ENCODE measurements at places on chromosomes 6 and 20.

DNA sequence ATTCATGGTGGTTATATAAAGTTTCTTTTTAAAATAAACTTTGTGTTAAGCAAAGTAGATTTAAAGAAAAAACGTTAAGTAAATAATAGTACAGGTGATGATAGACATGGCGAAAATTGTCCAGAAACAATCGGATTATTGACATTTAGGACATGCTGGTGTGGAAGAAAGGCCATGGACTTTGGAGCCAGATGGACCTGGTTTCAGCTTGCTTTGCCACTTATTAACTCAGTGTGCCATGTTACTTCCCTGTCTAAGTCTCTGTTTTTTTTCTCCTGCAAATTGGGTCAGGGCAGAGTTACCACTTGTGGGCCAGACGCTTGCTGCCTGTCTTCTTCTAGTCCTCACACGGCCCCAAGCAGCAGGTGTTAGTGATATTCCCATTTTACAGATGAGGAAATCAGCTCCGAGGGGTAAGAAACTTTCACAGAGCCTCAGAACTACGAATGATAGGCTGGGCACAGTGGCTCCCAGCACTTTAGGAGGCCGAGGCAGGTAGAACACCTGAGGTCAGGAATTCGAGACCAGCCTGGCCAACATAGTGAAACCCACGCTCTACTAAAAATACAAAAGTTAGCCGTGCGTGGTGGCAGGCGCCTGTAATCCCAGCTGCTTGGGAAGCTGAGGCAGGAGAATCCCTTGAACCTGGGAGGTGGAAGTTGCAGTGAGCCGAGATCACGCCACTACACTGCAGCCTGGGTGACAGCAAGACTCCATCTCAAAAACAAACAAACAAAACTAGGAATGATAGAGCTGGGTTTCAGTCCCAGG lies 12.4 kb downstream of the KIF3B start:
- DNase-seq = no peak

- no peak for DNase-seq
Measured at GRCh38 chr6:127690092-127690491, 113.1 kb downstream of the C6orf58 start.

DNA sequence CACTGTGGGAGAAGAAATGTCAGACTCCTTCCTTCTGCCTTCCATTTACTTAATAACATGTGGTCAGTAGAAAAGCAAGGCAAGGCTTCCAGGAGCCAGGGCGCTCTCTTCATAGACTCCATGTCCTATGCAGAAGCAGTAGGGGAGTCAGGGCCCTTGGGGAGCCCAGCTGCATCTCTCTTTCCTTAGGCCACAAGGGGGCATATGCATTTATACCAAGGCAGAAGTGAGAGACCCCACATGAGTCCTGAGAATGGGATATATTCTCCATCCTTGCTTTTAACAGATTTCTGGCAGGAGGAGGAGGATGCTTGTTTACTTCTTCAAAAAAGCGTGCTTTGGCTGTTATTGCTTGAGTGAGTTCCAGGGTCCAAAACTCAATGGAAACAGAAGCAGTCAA lies 198.5 kb downstream of the HIVEP2 start:
- DNase-seq = no peak

DNA sequence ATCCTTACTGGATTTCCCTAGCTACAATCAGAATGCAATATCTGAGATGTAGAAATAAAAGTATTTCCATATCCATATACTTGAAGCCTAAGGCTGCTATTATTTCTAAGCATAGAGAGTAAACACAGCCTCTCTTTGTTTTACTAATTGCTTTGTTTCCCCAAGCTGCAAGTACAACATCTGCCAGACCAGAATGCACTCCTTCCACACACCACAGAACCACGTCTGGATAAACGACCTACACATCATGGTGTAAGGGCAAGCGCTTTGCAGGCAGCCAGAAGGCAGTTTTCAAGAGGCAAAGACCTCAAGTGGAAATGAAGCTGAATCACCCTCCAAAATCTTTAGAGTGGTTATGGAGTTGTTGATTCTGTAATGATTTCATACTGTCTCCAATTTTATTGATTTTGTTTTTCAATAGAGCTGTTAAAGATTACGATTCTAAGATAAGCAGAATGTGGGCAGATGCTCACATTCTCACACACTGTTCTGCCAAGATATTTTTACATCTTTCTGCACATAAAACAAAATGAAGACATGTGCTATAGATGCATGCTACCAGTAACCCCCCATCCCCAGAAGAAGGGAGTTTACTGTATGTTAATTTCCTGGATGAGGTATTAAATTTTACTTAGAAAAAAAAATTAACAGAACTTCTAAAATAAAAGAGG lies 88.8 kb downstream of the THEMIS start:
- no peak for DNase-seq

DNA sequence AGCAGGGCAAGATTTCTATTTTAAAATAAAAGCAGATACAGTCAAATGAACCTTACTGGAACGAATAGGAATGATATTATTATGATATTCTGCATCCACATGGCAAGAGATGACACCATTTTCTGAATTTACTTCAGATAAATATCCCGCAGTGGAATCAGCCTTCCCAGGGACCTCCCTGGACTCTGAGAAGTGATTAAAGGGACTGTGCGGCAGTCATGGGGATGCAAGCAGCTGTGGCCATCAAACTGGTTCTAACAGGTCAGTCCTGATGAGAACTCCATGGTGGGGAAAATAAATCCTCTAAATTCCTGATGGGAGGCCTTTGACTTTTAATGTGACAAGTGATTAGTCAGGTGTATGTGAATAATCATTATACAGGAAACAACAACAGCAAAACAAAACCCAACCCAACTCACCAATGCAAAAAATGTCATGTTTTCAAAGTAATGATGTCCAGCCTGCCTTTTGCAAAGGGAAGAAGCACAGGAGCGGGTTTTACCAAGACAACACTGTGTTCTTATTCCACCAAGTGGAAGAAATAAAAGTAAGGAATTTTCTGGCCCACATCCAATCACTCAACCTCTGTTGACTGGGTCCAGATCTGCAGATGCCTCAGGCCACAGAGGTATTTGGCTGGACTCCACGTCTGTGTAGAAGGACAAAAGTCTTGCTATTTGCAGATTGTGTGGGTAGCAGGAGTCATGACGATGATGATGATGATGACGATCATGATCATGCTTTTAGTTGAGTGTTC lies 61.9 kb upstream of the CITED2 start:
- no peak for DNase-seq

DNA sequence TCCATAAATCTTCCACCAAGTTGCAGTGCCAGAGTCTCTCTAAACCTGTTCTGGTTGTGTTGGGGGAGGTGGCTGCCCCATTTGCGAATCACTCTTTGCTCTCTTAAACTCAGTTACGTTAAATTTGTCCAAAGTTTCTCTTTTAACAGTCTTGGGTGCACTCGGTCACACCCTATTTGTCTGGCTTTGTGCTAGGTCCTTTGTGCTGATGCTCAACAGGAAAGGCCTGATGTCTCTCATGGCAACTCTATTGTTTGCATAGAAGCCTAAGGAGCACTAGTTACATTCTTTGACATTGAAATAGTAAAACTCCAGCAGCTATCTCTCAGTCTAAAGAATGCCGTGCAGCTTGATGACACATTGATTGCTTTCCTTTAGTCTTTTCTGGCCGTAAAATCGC lies 105.1 kb downstream of the TRMT11 start:
- DNase-seq = no peak

DNA sequence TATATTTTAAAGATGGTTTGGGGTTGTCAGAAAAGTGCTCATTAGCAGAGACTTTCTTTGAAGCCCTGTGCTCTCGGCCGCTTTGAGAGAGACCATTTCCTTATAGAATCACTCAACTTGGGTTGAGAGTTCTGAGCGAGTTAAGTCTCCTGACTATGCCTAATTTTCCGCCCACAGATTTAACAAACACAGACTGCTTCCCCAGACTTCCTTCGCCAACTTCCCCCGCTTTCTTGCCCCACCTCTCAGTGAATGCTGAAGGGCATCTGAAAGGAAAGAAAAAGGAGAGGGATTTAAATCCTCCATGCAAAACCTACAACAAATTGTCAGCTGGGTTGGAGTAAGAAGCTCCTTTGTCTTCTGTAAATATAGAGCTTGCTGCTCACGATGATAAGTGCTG lies 224.0 kb downstream of the EYA2 start:
- DNase-seq = no peak

GRCh38 chr20:53716395-53716794 lies 122.8 kb upstream of the ZNF217 start:
- DNase-seq = no peak

GRCh38 chr6:158503846-158504245 lies 56.0 kb upstream of the TMEM181 start:
- no peak for DNase-seq

DNA sequence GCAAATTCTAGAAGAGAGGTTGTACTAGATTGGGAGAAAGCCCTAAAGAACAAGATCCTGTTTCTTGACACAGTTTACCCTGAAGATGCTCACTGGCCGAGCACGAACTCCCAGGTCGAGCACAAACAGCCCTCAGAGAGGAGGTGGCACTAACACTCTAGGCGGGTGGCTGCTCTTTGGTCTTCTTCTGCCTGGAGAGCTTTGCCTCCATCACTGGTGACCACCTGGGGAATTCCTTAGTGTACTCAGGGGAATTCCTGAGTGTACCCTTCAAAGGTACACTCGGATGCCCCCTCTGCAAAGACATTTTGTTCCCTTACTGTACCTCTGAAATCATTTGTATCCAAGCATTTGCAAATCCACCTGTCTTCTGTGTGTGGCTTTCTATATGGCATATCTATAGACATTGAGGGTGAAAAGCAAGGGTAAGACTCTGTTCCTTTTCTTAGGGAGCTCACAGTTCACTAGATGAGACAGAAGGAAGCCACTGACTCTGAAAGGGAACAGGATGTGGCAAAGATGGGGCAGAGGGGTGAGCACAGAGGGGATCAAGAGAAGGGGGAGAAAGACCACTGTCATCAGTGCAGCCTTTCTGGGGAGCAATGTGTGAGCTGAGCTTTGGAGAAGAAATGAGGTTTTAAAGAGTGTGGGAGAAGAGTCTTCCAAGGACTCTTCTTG lies 169.8 kb upstream of the PROKR2 start:
- DNase-seq = no peak

DNA sequence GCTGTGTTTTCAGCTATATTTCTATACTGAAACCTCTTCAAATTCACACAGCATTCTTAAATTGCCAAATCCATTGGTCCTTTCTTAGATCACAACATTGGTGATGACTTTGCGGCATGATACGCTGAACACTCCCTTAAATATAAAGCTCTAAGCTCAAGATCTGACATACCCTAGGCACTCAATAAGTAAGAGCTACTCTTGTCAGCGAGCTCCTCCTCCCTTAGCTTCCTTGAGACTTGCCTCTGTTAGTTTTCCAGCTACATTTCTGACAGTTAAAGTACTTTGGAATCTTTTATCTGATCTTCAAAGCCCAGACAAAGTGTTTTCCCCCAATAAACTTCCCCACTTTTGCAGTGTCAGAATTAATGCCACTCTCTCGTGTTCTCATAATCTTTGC lies 117.0 kb downstream of the HIVEP2 start:
- no peak for DNase-seq

GRCh38 chr6:51120016-51120415 lies 301.3 kb downstream of the TFAP2B start:
- DNase-seq = no peak

- peak; percentile 69 for DNase-seq
Measured at GRCh38 chr20:48928832-48929725, 7.6 kb downstream of the ARFGEF2 start.

- DNase-seq = no peak
Measured at GRCh38 chr6:144170044-144170443, 19.7 kb downstream of the STX11 start.

DNA sequence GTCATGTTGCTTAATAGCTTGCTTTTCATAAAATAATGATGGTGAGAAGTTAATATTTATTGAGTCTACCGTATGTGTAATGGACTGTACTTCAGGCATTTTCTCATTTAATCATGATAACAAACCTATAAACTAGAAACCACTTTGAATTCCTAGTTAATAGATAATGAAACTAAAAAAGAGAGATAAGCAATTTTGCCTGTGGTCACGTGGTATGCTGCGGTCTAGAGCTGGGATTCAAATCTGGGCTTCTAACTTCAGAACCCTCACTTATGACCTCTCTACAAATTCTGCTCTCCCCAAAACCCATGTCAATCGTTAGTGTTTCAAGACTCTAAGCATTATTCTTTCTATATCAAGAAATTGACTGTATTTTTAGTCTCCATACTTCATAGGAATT lies 700.7 kb downstream of the PRKN start:
- DNase-seq = no peak

- peak; percentile 28 for DNase-seq
Measured at GRCh38 chr6:33061987-33062386, 11.5 kb downstream of the HLA-DPA1 start.

GRCh38 chr6:16256781-16257180 lies 18.4 kb downstream of the GMPR start:
- no peak for DNase-seq

GRCh38 chr20:31861385-31862156 lies 8.8 kb downstream of the DUSP15 start:
- peak; percentile 63 for DNase-seq

DNA sequence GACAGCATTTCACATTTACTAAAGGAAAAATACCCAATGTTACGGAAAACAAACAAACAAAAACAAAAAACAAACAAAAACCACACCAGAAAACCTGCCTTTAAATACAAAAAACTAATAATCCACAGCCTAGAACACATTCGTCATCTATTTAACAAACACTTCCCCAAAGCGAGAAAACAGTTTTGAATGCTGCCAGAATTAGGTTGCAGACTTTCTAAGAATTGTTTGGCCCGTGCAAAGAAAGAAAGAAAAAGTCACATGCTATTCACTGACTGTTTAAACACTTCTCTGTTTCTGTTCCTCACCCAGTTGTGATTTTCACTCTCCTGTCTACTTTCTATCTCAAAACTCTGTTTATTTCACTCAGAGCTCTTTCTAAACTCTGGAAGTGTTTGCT lies 52.5 kb downstream of the BCAS1 start:
- DNase-seq = no peak

DNA sequence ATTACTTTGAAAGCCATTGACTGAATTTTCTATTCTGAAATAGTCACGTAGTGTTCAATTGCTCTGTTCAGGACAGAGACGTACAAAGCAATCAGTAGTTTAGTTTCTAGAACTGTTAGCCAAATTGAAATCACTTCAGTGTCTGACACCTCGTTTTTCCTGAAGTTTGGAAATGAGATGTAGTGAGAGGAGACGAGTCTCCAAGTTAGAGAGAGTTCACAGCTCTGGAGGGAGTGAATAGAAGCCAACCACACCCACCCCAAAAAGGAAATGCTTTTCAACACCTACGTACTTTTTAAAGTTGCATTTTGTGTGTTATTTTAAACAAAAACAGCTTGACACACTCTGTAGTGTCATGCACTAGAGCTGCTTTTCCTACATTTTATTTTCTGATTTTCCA lies 296.0 kb downstream of the ADGRG6 start:
- no peak for DNase-seq

GRCh38 chr20:13205848-13206434 lies 15.1 kb upstream of the ISM1 start:
- DNase-seq = no peak

- DNase-seq = peak; percentile 56
Measured at GRCh38 chr20:46946796-46947195, 52.2 kb downstream of the EYA2 start.
